ENCODE measurements at places on chromosomes 11 and 22.

DNA sequence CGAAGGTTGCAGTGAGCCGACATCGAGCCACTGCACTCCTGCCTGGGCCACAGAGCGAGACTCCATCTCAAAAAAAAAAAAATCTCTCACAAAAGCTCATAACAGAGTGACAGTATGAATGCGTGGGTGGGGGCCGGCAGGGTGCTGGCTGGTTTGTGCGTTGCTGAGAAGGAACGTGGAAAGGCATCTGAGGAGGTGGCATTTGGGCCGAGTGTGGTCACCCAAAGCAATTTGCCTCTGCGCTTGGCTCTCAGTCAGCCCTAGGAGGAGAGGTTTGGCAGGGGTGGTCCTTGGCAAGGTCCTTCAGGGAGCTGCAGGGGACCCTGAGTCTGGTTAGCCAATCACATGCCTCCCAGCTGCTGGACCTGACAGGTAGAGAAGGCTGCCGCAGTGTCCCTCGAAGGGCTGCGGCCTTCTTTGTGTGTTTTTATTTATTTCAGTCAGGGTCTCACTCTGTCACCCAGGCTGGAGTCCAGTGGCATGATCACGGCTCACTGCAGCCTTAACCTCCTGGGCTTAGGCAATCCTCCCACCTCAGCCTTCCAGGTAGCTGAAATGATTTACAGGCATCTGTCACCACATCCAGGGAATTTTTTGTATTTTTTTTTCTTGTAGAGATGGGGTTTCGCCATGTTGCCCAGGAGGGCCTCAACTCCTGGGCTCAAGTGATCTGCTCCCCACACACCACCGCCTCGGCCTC, 23.5 kb upstream of the OSBPL5 start:
- no peak for DNase-seq

- DNase-seq, result no peak
Observed at GRCh38 chr11:41175304-41175972, 284.0 kb downstream of the LRRC4C start.

DNA sequence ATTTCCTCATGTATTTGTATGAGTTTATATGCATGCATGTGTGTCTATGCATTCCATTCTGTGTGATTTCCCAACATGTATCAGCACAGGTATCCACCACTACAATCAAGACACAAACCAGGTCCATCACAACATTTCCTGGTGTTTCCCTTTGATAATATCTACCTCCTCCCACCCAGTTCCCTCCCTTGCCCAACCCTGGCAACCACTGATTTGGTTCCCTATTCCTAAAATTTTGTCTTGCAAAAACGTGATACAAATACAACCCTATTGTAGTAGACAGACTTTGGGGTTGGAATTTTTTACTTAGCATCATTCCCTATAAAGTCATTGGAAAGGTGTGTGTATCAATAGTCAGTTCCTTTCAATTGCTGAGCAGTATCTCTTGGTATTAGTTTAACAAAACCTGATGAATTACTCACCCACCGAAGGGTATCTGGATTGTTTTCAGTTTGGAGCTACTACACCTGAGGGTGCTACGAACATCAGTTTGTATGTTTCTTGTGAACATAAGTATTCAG, 51.8 kb upstream of the IGLL5 start:
- no peak for DNase-seq

GRCh38 chr11:26276798-26277424, 55.0 kb upstream of the ANO3 start:
- peak; percentile 33 for DNase-seq
